ENCODE measurements at places on chromosomes 7 and 10.
A peak's percentile ranks its signal among the peaks of the same experiment; 100 is the strongest.

DNA sequence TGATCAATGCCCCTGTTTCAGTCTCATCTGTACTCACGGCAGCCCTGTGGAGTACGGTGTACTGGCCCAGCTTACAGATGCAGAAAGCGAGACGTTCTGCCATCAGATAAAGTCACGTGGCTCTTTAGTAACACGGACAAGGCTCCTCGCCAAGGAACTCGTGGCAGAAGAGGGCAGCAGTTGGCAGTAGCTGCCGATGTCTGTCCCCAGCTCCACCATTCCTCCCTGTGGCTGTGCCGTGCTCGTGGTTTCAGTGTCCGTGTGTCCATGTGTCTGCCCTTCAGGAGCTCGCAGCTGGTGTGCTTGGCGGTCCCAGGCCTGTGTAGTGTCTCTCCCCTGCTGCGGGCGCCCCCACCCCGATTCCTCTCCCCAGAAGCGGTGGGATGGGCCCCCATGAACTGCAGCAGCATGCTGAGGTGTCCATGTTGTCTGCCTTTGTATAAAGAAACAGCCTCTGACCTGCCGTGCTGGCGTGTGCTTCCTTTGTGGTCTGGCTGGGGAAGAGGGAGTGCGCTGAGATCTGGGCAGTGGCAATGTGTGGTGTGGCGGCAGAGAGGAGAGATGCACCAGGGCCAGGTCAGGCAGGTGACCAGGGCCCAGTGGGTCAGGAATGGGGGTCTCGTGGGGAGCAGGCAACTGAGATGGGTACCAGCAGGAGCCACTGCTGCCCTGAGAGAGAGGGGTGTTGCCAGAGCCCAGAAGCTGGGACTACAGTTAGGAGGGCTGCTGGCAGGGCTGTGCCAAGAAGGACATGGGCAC lies 9.8 kb downstream of the RHBDD2 start:
- DNase-seq, result peak; percentile 39

GRCh38 chr7:85081392-85081791 lies 105.5 kb downstream of the SEMA3D start:
- DNase-seq, result no peak

DNA sequence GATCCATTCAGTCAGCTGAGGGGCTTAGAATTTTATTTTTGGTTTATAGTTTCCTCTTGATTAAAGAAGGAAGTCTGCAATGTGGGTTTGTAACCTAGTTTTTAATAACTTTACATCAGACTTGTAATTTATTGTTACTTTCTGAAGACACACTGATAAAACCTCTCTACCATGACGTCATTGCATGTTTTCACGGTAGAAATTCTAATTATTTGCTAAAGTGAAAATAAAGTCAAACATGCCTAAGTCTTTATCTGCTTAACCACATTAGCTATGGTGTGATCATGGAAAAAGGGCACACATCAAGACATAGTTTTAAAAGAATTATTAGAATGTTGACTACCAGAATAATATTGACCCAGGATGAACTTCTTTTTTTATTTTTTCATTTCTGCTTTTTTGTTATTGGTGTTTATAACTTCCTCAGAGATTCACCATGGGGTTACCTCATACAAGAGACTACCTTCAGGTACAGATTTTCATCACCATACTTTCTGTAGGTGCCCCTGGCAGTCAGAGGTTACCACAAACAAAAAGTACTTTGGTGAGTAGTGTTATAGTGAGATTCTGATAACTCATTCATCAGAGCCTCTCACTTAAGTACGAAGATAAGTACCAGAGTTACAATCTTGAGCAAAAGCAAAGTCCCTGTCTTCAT lies 7.0 kb upstream of the PANK1 start:
- DNase-seq, result no peak

GRCh38 chr10:22489975-22490374 lies 144.7 kb downstream of the SPAG6 start:
- no peak for DNase-seq

DNA sequence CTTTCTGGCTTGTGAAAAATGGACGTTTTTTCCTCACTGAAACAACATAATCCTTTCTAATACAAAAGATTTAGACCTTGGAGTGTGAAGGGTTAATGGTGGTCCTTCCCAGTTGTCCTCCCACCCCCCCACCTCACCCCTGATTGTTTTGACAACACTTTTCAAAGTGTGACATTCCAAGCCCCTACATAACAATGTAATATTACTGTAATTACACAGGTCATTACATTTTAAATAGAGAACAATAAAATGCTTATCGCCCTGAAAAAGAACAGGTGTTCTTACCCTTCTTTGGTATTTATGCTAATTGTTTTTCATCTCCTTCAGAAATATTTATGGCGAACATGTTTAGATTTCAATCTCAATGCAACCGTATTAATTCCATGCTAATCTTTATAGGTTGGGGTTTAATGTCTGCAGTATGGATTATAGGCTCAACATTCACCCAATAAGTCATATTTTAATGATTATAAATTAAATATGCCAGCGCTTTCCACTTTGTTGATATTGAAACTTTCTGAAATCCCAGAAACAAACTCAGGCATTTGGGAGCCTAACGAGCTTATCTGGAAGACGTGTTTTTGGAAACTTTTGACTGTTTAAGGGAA lies 5.0 kb downstream of the TCF7L2 start:
- DNase-seq, result no peak

GRCh38 chr7:96144260-96144526 lies 177.7 kb downstream of the SLC25A13 start:
- no peak for DNase-seq

- peak; percentile 55 for DNase-seq
Measured at GRCh38 chr10:67969875-67970274, 85.4 kb downstream of the SIRT1 start.

DNA sequence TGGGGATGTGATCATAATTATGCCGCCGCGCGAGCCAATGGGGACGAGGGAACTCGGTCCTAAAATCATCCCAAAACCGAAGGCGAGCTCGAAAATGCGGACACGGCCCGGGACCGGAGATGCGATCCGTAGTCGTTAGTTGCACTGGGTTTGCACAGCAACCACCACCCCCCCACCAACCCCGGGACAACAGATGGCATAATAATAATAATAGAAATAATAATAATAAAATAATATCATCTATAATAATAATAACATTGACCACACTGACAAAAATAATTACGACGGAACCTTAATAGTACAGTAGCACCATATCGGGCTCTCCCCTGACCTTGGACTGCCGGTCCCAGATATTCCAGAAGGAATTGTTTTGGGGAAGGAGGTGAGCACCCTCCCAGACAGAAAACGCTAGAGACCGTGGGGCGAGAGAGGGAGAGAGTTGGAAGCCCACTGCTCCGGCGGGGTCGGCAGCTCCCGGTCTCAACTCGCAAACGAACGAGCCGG lies 1.1 kb upstream of the EMX2 start:
- DNase-seq, result peak; percentile 8

GRCh38 chr7:81492240-81492639 lies 277.6 kb downstream of the HGF start:
- DNase-seq, result no peak

DNA sequence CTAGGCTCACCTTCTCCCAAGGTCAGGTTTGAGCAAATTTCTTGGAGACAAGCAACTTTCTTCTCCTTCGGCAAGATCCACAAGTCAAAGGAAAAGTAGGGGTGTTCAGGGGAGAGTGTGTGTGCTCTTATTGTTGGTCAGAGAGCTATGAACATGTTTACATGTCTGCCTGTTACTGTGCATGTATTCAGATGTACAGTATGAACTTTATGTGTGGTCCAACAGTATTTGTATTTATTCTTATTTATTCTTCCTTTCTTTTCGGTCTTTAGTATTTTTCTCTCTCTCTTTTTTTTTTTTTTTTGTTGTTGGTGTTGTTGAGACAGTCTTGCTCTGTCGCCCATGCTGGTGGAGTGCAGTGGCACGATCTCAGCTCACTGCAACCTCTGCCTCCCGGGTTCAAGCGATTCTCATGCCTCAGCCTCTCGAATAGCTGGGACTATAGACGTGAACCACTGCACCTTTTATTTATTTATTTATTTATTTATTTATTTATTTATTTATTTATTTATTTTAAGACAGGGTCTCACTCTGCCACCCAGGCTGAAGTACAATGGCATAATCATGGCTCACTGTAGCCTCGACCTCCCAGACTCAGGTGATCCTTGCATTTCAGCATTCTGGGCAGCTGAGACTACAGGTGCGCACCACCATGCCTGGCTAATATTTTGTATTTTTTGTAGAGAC lies 38.2 kb downstream of the PLAU start:
- no peak for DNase-seq

DNA sequence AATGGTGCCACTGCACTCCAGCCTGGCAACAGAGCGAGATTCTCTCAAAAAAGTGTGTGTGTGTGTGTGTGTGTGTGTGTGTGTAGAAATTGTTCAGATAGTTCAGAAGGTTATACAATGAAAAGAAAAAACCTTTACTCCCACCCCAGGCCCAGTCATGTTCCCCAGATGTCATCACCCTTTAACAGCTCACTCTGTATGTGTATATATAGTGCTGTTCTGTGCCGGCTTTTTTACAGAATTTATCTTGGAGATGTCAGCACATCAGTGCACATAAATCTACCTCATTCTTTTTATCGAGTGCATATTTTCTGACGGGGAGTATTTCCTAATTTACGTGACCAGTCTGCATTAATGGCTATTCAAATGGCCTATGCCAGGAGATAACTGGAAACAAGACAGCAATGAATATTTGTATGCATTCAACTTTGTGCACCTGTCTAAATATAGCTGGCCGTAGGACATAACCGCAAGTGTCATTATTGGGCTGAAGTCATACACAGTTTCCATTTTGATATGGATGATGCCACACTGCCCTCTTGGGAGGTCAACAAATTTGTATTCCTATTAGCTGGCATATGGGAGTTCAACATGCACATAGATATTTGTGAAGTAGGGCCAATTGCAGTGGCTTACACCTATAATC lies 11.7 kb downstream of the NIPSNAP2 start:
- no peak for DNase-seq

- peak; percentile 66 for DNase-seq
Measured at GRCh38 chr10:59373071-59373470, 10.7 kb upstream of the FAM13C start.

DNA sequence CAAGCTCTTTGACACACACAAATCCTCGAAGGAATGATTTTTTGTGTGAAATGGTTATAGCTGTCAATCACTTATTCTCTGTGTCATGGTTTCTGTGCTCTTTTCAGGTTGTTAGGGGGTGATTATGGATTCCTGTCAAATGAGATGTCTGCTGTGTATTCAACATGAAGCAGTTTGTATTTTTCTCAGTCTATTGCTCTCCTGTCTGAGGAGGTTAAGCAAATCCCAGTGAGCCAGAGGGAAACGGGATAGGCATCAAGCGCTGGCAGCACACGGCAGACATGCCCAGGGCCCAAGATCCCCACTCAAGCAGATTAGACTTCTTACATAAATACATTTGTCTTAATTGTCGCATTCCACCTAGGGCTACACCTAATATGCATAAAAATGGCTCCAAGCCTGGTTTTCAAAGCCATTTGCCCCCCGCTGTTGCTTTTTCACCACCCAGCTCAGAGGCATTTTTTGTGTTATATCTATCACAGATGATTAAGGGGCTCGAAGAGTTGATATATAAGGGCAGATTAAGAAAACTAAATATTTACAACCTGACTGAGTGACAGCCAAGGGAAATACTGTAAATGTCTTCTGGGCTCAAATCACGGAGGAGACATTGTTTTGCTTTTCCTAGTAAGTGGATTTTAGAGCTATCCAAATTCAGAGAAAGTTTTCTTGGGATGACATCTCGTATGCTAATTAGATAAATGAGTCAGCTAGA lies 192.7 kb upstream of the LRGUK start:
- DNase-seq, result peak; percentile 47

GRCh38 chr10:87826653-87827052 lies 8.6 kb upstream of the ATAD1 start:
- no peak for DNase-seq

- DNase-seq, result peak; percentile 8
Measured at GRCh38 chr7:42734568-42734967, 177.3 kb downstream of the C7orf25 start.

- no peak for DNase-seq
Measured at GRCh38 chr7:95691464-95691863, 80.9 kb upstream of the DYNC1I1 start.

DNA sequence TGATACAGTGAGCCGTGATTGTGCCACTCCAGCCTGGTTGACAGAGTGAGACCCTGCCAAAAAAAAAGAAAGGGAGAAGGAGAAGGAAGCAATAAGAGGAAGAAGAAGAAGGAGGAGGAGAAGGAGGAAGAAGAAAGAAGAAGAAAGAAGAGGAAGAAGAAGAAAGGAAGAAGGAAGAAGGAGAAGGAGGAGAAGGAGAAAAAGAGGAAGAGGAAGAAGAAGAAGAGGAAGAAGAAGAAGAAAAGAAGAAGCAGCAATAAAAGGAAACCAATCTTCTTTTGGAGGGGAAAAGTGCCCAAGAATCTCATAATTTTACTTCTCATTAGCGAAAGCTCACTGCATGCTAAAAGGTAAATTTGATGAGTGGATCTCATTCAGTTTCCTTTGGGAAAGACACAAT lies 85.7 kb upstream of the GLCCI1 start:
- DNase-seq, result no peak

DNA sequence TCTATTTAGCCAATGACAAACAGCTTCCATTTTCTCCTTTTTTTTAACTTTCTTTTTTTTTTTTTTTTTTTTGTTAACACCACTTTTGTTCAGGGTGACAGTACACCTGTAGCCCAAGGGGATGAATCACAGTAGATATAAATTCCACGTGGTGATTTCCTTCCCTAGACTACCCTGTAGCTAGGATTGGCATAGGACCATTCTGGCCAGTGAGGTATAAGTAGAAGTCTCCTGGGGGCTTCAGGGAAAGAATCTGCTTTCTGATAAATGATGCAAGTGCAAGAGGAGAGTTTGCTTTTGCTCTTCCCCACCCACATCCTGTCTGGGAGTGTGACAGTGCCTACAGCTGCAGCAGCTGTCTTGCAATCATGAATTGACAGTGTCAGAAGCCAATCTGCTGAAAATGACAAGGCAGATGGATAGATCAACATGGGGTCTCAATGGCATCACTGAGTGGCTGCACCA lies 63.2 kb upstream of the TOMM7 start:
- no peak for DNase-seq

DNA sequence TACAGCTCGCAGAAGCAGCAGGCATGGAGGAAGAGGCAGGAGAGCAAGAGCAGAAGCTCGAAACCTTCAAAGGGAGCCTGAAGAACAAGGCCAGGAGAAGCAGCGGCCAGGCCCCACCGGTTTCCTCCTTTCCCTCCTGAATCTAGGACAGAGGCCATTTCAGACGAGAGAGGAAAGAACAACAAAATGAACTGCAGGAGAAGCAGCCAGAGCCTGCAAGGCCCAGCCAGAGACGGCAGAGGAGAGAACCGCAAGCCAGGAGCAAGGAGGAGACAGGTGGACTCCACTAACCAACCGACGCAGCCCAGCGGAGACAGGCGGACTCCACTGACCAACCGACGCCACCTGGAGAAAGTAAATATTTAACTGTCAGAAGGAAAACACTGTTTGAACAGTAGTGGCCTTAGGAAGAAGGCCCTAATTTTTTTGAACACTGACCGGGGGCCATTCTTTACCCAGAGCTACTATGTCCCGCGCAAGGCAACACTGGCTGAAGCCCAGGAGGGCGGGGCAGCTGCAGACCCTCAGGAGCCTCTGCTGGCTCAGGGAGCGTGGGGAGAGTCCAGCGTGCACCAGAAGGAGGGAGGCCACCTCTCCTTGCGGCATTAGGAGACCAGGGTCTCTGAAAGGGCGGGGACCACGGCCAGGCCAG lies 559.2 kb downstream of the PTPRN2 start:
- DNase-seq, result no peak

GRCh38 chr7:117623606-117624005 lies 143.8 kb downstream of the CFTR start:
- DNase-seq, result no peak

- DNase-seq, result no peak
Measured at GRCh38 chr7:20963556-20964280, 177.0 kb upstream of the SP8 start.
